HS-5 (cell line): ENCODE measurements at places on chromosomes 2 and 18.
A peak's percentile ranks its signal among the peaks of the same experiment; 100 is the strongest.

GRCh38 chr2:170181602-170182001 is 3.7 kb downstream of the MYO3B start:
- no peak for DNase-seq

DNA sequence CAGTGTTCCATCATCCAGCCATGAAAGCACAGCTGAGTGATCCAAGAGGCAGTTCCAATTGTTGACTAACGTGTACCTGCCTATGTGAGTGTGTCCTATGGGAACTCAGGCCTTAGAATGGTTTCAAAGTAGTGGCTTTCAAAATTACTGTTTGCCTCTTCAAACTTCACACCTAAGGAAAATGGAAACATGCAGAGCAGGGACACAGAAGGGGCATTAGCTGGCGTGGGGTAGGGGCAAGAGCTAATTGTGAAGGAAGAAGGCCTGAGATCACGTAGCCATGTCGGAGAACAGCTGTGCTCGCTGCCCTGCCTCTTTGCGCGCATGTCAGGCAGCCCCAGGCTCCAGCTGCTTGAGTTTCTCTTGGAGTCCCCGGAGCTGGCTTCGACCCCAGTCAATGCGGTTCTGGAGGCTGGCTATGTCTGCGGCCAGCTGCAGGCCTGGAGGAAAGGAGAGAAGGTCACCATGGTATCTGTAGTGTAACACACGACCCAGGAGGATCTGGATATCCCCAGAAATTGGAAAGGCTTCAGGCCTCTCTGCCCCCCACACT is 3.8 kb upstream of the IMP4 start:
- no peak for DNase-seq

GRCh38 chr2:33392366-33392765 is 84.1 kb upstream of the RASGRP3 start:
- no peak for DNase-seq

- peak; percentile 70 for DNase-seq
These were observed 346.1 kb downstream of the RND3 start for GRCh38 chr2:150141226-150142001.

GRCh38 chr2:8115966-8116365 is 565.9 kb upstream of the ID2 start:
- no peak for DNase-seq

DNA sequence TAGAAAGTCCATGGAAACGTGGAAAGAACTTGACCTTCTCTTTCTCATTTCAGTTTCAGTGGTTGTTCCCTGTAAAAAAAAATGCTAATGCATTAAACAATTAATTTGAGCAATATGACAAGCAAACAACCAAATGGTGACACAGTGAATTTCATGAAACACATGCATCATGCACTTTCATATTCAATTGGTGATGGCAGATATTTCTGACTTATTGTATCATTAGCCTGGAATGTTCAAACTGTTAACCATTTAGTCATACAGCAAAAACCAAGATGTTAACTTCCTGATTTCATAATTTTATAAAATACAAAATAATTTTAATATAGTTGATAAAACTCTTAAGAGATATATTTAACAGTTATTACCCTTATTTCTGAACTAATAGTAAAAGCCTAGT is 85.5 kb downstream of the SCN1A start:
- DNase-seq = peak; percentile 22

- no peak for DNase-seq
These were observed 583 bp downstream of the NEMP2 start for GRCh38 chr2:190533968-190534309.

DNA sequence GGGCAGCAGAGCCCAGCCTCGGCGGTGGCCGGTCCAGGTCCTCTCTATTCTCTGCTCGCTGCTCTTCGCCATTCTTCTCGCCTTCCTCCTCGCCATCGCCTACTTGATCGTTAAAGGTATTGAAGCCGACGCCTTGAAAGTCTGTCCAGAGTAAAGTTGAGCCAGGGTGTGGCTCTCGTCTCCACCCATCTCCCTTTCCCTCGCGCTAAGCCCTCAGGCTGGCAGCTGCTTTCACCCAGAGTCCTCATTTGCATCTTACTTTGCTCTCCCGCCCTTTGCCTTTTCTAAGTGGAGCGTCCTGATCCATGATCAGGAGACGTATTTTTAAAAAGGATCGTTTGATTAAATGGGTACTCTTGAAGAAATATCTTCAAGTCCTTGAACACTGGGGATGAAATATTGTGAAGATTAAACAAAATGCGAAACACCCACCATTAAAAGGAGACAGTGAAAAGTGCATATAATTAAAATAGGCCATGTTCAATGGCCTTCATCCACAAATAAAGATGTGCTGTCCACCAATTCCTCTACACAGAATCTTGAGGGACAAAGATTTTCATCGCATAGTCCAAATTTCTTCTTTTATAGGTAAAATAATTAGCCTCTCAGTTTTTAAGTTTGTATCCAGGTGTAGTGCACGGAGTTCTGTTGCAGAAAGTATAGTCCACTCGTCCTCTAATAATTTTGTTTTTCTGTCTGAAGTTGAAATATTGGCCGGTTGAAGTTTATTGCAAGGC is 657 bp downstream of the ARL6IP6 start:
- DNase-seq = peak; percentile 43

DNA sequence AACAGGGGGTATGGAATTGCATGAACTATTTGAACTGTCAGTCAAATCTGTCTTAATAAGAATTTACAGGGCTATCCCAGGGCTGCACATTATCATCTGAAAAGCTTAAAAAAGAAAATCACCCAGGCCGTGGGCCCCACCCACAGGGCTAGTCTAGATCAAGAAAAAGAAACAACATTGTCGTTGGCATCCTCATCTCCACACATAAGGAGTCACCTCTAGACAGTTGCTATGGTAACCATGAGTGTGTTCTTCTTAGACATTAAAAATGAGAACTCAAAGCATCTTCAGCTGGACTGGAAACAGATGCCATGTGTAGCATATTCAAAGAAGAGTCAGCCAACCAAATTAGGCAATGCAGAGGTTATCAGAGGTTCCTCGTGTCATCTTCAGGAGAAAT is 72.3 kb upstream of the CPO start:
- DNase-seq = no peak

DNA sequence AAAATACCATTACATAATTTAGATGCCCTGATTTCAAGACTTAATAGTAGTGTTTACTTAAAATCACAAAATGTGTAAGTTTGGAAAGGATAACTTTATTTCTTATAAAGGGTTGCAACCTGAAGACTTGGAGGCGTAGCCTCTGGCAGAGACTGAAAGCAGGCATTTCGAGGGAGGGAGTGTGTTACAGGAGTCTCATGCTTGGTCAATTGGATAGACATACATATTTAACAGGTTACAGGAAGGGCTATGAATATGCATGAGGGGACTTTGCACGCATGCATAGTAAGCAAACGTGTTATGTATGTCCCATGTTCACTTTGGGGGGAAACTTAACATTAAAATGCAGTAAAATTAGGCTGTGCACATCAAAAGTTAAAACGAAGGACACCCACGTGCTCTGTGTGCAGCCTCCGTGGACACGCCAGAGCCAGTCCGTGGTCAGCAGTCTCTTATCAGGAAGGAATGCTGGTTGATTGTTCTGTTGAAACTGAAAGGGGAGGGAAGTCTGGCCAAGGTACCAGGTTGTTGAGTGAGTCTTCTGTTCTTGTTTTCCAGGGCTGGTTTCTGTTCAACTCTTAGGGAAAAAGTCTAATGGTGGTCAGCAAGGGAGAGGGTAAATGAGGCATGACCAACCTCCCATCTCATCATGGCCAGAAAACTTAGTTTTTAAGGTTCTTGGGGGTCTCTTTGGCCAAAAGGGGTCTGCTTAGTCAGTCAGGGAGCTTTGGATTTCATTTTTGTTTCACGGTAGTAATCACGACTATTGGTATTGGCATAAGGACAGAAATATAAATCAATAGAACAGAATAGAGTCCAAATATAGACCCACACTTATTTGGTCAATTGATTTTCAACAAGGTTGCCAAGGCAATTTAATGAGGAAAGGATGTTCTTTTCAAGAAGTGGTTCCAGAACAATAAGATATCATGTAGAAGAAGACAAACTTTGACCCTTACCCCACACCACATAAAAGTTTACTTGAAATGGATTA is 121.9 kb downstream of the MCFD2 start:
- DNase-seq = no peak

- DNase-seq = peak; percentile 69
These were observed 285.1 kb downstream of the MTX2 start for GRCh38 chr2:176554101-176555048.

GRCh38 chr2:11796190-11797171 is 50.0 kb downstream of the LPIN1 start:
- DNase-seq = no peak

DNA sequence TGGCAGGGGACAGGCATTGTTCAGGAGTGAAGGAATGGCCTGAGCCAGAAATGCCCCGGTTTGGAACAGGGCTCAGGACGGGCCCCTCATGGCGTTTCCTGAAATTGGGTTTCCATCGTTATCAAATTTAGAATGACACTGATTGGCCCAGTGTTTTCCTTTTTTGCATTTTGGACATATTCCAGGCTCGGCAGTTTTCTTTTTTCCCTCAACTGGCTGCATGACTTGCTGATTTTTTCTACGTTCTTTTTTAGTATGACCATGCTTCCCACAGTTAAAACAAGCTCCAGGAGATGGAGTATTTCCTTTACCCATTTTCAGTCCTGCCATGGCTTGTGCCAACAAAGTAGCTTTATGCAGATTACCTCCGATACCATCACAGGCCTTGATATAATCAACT is 20.4 kb upstream of the LYG2 start:
- no peak for DNase-seq

- DNase-seq = no peak
These were observed 12.7 kb downstream of the TMEM177 start for GRCh38 chr2:119691651-119692245.

- DNase-seq = no peak
These were observed 117.1 kb downstream of the ZNF407 start for GRCh38 chr18:74714791-74715190.

- DNase-seq = no peak
These were observed 80.0 kb downstream of the ZNF516 start for GRCh38 chr18:76414936-76415621.

DNA sequence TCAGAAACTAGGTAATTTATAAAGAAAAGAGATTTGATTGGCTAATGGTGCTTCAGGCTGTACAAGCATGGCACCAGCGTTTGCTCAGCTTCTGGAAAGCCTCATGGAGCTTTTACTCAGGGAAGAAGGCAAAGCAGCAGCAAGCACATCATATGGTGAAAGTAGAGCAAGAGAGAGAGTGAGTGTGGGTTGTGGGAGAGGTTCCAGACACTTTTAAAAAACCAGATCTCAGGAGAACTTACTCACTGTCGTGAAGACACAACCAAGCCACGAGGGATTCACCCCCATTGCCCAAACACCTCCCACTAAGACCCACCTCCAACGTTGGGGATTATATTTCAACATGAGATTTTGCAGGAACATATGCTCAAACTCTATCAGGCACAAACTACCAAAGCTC is 554.6 kb upstream of the TNP1 start:
- no peak for DNase-seq

DNA sequence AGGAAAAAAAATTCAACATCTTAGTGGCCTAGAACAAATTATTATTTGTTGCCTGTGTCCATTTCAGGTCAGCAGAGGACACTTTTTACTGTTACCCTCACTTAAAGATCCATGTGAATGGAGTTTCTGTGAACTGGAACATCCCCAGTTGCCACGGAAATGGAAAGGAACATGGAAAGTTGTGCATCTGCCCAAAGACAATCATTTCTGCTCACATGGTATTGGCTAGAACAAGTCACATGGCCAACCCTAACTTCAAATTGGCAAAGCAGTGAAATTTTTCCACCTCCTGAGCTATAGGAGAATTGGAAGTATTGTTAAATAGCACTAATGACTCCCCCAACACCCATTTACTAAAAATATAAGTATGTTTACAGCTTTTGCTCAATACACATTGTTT is 71.2 kb upstream of the CCBE1 start:
- DNase-seq = no peak

- no peak for DNase-seq
These were observed 9.8 kb downstream of the MCEE start for GRCh38 chr2:71120195-71120594.

DNA sequence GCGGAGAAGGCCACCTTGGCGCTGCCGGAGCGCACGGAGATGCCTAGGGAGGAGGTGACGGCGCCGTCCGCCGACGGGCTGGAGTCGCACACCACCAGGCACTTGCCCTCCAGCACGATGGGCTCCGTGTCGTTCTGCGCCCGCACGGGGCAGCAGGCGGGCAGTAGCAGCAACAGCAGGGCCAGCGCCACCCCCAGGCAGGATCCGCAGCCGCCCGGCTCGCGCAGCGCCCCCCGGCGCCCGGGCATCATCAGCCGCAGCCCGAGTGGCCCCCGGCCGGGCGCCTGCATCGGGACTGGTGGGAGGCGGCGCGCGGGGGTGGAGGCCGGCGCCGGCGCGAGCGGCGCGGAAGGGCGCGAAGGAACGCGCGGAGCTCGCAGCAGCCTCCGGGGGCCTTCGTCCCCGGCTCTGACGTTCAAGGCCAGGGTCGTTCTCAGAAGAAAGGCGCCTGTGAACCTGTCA is 2.2 kb downstream of the CBLN2 start:
- no peak for DNase-seq

- DNase-seq = no peak
These were observed 303.4 kb upstream of the NRXN1 start for GRCh38 chr2:51335087-51336058.

- no peak for DNase-seq
These were observed 48.0 kb downstream of the NAT8 start for GRCh38 chr2:73594251-73594650.

- DNase-seq = no peak
These were observed 444.5 kb downstream of the CMPK2 start for GRCh38 chr2:6421138-6421730.

GRCh38 chr2:19474128-19474527 is 115.7 kb upstream of the OSR1 start:
- DNase-seq = no peak
